ENCODE measurements at places on chromosomes 3 and 15. TPM values are rescaled to one million over a fixed set of nuclear protein-coding genes. Genes with fewer than 3 reads are reported as not detected.

The NEO1 gene
- total RNA-seq, result 18.5 TPM

The ACTC1 gene
- total RNA-seq, result 194 TPM

The PDCD6IP gene
- total RNA-seq, result 168 TPM

The C3orf85 gene
- 2.6 TPM for total RNA-seq

The GPR62 gene
- total RNA-seq, result not detected

The CYP8B1 gene
- 2.6 TPM for total RNA-seq

The PGBD4 gene
- total RNA-seq, result 3.9 TPM

The GRIP2 gene
- total RNA-seq, result 7.7 TPM

The CCK gene
- total RNA-seq, result 12.8 TPM

The PFKFB4 gene
- total RNA-seq, result 13.2 TPM

The SCG5 gene
- total RNA-seq, result 1.4 TPM

The GOLGA8S gene
- total RNA-seq, result 4.6 TPM

The PCLAF gene
- 9.1 TPM for total RNA-seq

The AADACL2 gene
- total RNA-seq, result 8.7 TPM

The CCDC80 gene
- total RNA-seq, result 102 TPM

The APBA2 gene
- 5.8 TPM for total RNA-seq

The MOBP gene
- 1.9 TPM for total RNA-seq

- DNase-seq, result peak; percentile 92
Measured at GRCh38 chr15:73800662-73801345, 47.7 kb upstream of the INSYN1 start.

- DNase-seq, result peak; percentile 67
Measured at GRCh38 chr3:130759692-130760338, 13.2 kb upstream of the PIK3R4 start.

- no peak for DNase-seq
Measured at GRCh38 chr15:88385078-88385700, 82.0 kb downstream of the MRPL46 start.

DNA sequence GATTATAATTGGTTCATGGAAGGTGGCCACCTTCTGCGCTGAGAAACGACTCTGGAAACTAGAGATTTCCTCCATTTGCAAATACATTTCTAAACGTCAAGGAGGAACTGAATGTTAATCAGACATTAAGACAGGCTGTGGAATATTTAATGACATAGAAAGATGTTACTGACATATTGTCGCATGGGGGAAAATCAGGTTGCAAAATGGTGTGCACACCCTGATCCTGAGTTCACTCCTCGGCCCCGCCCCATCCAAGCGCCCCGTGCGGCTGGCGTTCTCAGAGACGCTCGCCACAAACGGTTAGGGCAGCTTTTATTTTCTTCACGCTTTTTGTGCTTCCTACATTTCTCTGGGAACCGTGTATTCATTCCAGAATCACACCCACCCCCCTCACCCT lies 10.7 kb downstream of the H1-8 start:
- DNase-seq, result no peak

DNA sequence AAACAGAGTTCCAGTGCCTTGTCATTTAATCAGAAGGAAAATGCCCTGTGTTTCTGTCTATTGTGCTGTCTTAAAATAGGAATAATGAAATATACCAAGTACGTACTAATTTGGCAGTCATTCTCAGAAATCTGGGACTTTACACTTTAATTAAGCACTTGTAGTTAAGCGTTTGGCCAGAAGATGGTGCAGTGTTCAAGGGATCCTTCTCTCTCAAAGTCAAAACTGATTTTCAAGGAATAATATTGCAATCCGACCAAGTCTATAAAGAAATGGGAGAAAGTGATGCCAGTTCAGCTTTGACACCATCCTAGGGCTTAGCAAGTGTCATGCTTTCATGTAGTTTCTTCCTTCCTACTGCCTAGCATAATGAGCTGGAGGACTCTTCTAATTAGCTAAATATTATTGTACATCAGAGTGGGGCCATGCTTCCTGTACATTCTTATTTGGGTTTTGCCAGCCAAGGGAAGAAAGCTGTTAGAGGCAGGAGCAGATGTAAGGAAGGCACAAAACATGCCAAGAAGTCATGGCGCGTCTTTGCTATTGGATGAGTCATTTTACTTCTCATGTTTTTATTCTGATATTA lies 64.8 kb downstream of the SAMMSON start:
- DNase-seq, result peak; percentile 36

DNA sequence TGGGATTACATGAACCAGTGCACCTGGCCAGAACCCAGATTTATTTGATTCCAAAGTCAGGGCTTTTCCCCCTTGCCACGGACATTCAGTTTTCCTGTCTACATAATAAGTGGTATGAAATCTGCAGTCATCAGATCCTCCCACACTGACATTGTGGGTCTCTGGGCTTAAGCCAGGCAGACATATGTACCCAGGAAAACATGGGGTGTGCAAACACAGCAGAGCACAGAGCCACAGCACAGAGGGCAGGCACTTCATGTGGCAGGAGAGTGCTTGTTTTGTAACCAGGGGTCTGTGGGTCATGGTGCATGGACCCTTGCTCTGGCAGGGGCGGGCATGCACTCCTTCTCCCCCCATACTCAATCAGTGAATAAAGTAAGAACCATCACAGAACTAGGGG lies 6.1 kb upstream of the ABTB1 start:
- DNase-seq, result no peak

- DNase-seq, result no peak
Measured at GRCh38 chr15:61681038-61681418, 379.2 kb downstream of the VPS13C start.

- peak; percentile 66 for DNase-seq
Measured at GRCh38 chr15:97984157-97984556, 23.7 kb downstream of the ARRDC4 start.

DNA sequence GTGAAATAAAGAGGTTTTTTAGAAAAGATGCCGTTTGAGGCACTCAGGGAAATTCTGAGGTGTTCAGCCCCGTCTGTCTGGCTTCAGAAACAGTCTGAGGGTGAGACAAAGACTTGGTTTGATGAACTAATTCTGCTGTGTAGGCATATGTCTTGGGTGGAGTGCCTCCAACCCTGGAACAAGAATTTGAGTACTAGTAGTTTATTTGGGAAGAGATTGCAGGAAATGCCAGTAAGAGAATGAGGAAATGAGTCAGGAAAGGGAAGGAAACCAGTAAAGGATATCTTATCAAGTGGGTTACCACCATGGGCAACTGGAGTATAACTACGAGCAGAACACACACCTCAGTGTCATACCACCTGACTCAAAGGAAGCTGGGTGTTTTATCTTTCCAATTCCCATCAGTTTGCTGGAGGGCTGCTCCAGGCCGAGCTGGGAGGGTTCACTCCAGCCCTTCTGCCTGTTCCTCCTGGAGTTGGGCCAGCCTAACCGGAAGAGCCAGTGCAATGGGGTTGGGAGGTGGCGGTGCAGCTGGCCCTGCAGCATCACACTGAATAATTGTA lies 75.3 kb downstream of the TGFBR2 start:
- no peak for DNase-seq

GRCh38 chr3:12490547-12490946 lies 6.3 kb downstream of the TSEN2 start:
- DNase-seq, result no peak

GRCh38 chr3:42746455-42747450 lies 26.3 kb downstream of the CCDC13 start:
- no peak for DNase-seq

- no peak for DNase-seq
Measured at GRCh38 chr3:172647823-172648222, 63.0 kb downstream of the NCEH1 start.

DNA sequence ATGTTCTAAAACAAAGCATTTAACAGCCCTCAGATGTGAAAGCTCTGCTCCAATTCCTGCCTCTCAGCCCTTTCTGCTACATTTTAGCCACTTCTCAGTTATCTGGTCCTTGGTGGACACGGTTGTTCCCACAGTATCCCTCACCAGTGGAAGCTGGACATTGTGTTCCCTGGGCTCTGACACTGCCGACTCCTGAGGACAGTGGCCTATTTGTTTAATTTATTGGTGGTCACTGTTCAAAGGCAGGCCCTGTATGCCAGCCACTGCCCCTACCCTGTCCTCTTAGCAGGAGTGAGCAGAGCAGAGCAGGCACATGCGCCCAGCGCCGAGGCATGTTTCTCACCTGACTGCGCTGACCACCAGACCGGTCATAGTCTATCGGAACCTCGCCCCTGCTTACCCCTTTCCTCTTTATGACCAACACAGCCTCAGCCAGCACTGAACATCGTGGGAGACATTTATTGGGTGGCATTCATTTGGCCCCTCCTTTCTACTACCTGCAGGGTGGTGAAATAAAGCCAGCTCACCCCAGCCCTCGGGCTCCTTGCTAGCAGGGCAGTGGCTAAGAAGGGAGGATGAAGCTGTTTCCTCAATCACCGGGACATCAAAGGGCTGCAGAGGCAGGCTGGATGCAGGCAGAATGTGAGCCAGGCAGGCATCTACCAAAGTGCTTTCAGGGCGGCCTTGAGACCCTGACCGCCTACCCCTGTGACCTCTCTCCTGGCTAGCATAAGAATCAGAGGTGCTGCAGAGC lies 54.3 kb upstream of the HACD2 start:
- DNase-seq, result no peak

- peak; percentile 15 for DNase-seq
Measured at GRCh38 chr15:71921191-71921590, 110.8 kb downstream of the NR2E3 start.

GRCh38 chr3:104388619-104389018 lies 978.1 kb upstream of the ALCAM start:
- peak; percentile 53 for DNase-seq

DNA sequence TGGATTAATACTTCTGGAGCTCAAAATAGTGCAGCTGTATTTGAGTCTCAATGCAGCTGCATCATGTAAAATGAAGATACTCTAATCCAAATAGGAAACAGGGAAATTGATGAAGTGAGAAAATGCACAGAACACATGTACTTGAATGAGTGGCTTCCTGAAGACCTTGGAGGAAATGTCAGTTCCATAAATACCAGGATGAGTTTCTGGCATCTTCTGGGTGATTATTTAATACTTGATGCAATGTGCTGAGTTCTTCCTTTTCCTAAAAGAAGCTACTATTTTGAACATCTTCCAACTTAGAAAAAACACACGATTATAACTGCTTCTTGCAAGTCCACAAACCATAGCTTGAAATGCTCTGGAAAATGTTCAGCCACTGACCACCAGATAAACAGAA lies 162.8 kb downstream of the SLC9A9 start:
- no peak for DNase-seq

GRCh38 chr15:43493703-43494472 lies 932 bp upstream of the TP53BP1 start:
- DNase-seq, result no peak

GRCh38 chr3:69364354-69364753 lies 21.5 kb downstream of the FRMD4B start:
- DNase-seq, result no peak

GRCh38 chr15:69317392-69317841 lies 18.7 kb downstream of the PAQR5 start:
- no peak for DNase-seq

- no peak for DNase-seq
Measured at GRCh38 chr3:127137757-127138536, 55.0 kb upstream of the PRR23E start.

GRCh38 chr3:30098243-30098642 lies 508.2 kb upstream of the TGFBR2 start:
- no peak for DNase-seq

DNA sequence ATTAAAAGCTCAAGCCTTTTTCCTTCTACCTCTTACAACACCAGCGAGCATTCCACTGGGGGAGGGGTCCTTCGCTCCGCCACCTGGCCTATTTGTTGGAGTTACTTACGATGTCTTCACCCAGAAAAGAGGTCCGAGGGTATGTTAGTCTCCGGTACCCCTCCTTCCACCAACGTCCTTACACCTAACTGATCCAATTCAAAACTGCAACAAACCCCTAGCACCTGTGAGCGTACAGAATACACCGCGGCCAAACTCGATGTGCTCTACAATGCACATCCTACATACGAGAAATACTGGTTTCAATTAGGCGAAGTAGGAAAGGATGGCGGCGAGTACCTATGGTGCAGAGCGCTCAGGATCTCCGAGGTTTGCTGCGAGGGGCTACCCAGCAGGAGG lies 944 bp downstream of the SLITRK3 start:
- peak; percentile 16 for DNase-seq

GRCh38 chr3:182393830-182394367 lies 399.4 kb upstream of the ATP11B start:
- DNase-seq, result no peak

DNA sequence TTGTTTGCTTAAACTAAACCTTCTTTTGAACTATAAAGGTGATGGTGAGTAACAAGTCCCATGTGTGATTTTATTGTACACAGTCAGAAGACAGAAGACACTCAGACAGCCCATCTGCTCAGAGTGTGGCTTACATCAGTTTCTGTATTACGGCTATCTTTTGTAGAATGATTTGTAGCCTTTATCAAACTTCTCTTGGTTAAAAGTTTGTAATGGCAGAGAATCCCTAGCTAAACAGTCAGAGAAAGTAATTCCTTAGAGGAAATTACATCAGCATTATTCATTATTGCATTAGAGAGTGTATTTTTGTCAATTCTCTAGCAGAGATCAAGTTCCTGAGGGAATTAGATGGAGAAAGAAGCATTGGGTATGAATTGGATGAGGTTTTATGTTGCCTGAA lies 500.8 kb downstream of the CNTN4 start:
- DNase-seq, result peak; percentile 34

- DNase-seq, result no peak
Measured at GRCh38 chr15:31292391-31293015, 34.1 kb upstream of the KLF13 start.

- peak; percentile 88 for DNase-seq
Measured at GRCh38 chr15:44712346-44713005, 1.2 kb downstream of the B2M start.

- no peak for DNase-seq
Measured at GRCh38 chr3:194103505-194103904, 32.4 kb upstream of the HES1 start.

DNA sequence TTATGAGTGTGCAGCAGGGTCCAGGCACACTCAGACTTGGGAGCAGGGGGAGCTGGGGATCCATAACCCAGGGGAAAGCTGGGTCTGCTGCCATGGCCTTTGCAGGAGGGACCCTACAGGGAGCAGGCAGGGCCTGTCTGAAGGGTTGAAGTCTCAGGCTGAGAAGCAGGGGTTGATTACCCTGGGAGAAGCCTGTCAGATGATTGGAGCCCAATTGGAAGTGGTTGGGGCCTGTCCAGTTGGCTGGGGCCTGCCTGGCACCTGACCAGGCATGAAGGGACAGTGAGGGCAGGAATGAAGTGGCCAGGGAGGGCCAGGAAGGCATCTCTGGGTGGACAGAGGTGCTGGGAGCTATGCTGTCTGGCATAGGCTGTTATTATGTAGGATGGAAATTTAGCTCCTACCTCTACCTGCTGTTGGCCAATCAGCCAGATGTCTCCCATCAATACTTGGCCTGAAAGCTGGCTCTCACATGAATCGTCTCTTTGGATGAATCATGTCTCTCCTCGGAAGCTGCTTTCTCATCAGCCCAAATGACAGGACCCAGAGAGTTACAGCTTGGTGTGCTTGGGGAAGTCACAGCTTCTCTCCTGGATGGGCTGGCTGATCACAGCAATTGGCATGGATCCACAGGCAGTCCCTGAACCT lies 27.4 kb upstream of the SLCO2A1 start:
- DNase-seq, result no peak

- DNase-seq, result no peak
Measured at GRCh38 chr15:80450811-80451321, 46.7 kb downstream of the ARNT2 start.

- no peak for DNase-seq
Measured at GRCh38 chr3:134076851-134077250, 47.1 kb upstream of the SLCO2A1 start.

GRCh38 chr3:76231258-76231657 lies 445.9 kb upstream of the ZNF717 start:
- no peak for DNase-seq

All from umbilical cord (tissue), 2 donors.